ENCODE measurements at places on chromosomes 7 and 10.

DNA sequence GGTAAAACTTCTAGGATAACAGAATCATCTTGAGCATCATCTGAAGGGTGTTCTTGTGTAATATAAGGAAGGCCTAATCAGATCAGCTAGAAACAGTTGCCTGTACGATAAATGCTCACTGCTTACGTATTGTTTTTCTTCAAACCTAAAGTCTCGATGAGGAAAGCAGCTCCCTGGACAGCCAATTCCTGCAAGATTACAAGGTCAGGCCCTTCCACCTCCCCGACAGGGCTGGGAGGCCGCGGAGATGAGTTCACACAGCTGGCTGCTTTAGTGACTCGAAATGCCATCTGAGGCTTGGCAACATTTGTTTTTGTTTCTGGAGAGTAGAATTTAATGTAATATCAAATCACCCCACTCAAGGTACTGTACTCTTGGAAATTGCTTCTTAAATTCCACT lies 95.1 kb upstream of the PFKP start:
- DNase-seq: no peak

DNA sequence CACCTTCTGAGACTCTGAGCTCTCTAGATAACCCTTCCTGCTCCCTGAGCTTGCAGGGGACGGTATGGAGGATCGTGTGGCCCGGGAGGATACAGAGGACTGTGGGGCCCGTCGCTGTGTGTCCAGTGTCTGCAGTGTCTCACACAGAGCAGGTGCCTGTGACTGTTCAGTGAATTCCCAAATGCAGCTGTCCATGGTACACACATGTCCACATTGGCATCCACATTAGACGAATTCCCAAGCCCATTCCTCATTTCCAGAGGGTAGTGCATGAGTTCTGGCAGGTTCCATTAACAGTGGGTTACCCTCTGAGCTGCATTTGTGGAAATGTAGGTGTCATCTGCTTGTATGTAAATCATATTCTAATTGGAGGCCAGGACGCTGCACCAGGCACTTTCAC lies 39.5 kb downstream of the WDFY4 start:
- DNase-seq: no peak

GRCh38 chr10:2143213-2143835 lies 406.0 kb upstream of the ADARB2 start:
- no peak for DNase-seq

GRCh38 chr7:150314639-150315239 lies 8.4 kb upstream of the LRRC61 start:
- DNase-seq: no peak

DNA sequence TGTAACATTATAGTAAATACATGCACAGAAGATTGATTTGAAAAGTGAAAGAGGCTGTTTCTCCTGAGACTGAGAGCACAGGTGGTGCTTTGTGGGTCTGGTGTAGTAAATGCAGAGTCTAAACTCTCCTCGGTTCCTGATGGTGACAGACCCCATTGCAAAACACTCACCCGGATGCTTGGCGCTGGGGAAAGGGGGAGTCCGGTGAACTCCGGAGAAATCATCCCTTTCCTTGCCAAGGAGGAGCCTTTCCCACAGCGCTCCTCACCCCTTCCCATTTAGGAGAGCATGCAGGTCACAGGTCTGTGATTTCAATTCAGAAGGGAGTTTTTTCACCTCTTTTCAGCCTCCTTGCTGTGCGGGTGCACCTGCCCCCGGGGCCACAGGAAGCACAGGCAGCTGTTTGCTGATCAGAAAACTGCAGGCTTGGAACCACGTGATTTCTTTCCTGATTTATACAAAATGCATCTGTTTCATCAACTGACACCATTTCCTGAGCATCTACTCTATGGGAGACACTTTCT lies 75.6 kb upstream of the LYZL2 start:
- no peak for DNase-seq

DNA sequence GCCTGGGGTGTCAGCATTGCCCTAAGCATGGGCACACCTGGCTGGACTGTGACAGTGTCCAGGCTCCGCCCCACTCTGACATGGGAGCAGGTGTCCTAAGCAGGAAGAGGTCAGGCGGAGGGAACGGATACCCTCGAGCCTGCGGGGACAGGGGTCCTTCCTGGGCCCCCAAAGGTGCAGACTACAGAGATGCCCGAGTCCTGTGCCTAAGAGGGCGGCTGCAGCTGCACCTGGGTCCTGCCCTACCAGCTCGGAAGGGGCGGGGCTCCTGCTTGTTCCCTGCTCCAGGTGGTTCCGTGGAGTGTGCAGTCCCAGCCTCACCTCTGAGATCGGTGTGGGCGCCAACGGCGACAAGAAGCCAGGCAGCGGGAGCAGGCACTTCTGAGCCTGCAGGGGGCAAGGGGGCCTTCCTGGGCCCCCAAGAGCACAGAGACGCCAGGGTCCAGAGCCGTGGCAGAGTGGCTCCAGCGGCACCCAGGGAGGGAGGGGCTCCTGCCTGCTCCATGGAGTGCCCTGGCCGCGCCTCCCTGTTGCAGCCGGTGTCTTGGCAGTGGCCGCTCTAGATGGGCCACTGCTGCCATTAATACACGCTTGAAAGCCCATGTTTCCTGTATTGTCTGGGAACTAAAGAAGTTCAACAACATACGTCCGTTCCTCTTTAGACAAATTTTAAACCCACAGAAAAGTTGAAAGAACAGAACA lies 64.5 kb upstream of the CACNA2D1 start:
- no peak for DNase-seq
